ENCODE measurements at places on chromosomes 3 and 15.

- peak; percentile 94 for DNase-seq
Measured at GRCh38 chr15:92881802-92882696, 18.1 kb upstream of the CHD2 start.

DNA sequence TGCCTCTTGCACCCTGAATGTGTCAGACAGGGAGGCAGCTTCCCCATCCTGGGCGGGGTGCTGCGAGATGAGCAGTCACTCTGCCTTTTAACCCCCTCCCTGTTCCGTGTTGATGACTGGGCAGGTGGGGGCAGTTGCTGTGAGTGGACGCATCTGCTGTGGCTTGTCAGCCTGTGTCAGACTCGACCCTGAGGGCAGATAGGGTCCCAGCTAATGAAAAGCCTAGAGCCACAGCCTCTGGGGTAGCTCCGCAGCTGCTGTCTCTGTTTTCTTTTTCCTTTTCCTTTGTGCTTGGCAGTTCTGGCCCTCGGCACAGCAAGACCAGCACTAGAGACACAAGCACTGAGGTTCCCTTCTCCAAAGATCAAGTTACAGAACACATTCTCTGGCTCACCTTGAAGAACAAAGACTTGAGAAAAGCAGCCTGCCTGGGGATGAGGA, 43.0 kb upstream of the GLCE start:
- no peak for DNase-seq

DNA sequence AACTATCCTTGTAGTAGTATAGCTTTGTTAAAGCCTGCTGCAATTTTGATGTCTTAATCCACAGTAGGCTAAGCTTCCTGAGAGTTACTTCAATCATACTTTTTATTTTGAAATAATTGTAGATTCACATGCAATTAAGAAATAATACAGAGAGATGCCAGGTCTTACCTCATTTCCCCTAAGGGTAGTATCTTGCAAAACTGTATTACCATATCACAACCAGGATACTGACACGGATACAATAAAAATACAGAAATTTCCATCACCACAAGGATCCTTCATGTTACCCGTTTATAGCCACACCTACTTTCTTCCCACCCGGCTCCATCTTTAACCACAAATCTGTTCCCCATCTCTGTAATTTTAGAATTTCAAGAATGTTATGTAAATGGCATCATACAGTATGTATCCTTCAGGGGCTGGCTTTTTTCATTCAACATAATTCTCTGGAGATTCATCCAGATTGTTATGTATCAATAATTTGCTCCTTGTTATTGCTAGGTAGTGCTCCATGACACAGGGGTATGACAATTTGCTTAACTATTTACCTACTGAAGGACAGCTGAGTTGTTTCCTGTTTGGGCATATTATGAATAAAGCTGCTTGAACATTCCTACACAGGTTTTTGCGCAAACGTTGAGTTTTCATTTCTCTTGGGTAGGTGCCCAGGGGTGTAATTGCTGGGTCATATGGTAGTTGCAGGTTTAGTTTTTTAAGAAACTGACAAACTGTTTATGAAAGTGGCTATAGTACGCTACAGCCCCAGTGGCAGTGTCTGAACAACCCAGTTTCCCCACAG, 21.6 kb downstream of the BDH1 start:
- DNase-seq: no peak

DNA sequence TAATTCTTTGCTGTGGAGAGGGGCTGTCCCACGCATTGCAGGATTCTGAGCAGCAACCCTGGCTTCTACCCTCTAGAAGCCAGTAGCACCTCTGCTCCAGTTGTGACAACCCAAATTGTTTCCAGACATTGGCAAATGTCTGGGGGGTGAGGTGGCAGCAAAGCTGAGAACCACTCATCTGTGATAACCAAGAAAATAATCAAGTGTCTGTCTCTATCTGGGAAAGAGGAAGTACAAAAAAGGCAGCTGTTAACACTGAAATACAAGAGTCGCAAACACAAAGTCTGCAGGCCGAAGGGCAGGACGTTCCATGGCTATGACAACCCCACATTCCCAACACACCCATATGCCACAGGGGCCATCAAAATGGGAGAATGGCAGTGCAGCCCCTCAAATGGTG, 42.2 kb upstream of the GNB5 start:
- no peak for DNase-seq
